Activated T-helper 17 cell treated with anti-CD3 and anti-CD28 coated beads, Interleukin-2, amount 50 U/mL, for 72 hours (primary cell): ENCODE measurements at places on chromosomes 1 and 21. TPM values are rescaled to one million over a fixed set of nuclear protein-coding genes. Genes with fewer than 3 reads are reported as not detected.

DNA sequence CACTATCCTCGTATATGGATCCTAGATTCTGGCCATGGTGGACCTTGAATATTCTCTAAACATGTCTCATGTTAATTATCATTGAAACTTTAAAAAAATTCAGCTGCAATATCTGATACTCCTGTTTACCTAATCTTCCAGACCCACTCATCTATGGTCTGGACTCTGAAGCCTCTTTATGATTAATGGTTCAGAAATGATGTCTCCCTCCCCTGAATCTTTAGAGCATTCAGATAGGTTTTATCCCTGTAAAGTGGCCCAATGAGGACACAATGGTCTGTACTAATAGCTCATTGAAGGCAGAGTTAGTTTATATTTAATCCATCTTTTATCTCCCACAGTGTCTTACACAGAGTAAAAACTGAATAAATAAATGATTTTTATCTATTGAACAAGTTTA lies 53.0 kb upstream of the DUSP10 start:
- peak; percentile 46 for ATAC-seq

GRCh38 chr1:39238476-39238875 lies 34.0 kb downstream of the MACF1 start:
- peak; percentile 7 for ATAC-seq

DNA sequence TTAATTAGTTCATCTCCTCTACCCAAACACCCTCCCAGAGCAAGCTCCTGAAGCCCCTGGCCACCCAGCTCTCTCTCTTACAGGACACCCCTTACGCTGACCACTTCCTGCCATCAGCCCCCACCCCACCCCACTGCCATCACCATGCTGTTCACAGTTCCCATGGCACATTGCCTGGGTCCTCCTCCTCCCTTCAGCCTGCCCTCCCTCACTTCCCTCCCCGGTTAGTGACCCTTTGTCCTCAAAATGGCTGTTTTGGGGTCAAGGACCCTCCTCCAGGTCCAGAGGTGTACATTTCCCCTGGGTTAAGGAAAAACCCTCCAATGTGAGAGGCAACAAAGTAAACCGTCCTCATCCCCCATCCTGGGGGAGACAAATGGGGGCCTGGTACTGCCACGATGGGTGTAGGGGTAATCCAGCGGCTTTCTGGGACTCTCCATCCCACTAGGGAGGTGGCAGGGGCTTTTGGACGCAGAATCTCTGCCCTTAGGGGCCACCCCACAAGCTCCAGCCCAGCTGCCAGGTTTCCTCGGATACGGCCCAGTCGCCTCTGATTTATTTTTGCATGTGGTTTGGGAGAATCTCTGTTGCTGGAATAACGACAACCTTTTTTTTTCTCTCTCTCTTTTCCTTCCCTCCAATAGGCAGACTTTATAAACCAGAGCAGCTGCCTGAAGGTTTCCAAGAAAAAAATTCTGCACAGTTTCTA lies 8.5 kb downstream of the CAMK2N1 start:
- no peak for ATAC-seq

DNA sequence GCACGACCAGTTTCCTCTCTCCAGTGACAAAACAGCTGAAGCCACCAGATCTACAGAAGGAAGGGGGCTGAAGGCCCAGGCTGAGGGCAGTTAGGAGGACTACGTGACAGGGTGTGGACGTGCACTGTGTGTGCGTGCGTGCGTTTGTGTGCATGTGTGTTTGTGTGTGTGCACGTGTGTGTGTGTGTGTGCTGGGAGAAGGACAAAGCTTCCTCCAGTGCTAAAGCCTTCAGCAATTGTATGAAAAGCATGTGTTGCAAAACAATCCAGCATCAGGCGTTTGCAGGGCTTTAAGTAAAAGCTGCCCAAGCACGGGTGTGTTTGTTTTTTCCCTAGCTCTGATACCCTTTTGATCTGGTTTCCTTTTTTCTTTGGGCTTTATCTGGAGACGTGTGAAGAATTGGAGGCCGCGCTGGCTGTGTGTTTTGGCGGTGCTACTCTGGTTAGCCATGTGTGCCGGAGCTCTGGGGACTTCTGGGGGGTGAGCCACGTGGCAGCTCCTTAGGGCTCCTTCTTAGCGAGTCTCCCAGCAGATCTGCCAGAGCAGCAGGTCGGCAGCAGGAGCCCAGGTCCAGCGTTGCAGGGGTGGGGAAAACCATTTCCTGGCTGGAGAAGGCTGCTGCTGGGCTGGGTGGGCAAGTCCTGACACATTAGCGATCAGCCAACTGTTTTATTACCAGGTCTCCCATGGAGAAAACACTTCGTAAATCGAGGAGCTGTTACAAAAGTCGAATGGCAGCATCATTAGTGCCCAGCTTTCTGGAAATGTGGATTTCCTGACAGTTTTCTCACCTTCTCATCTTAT lies 73.4 kb downstream of the UCK2 start:
- ATAC-seq, result no peak

Gene TMOD4
- 0.82 TPM for total RNA-seq

DNA sequence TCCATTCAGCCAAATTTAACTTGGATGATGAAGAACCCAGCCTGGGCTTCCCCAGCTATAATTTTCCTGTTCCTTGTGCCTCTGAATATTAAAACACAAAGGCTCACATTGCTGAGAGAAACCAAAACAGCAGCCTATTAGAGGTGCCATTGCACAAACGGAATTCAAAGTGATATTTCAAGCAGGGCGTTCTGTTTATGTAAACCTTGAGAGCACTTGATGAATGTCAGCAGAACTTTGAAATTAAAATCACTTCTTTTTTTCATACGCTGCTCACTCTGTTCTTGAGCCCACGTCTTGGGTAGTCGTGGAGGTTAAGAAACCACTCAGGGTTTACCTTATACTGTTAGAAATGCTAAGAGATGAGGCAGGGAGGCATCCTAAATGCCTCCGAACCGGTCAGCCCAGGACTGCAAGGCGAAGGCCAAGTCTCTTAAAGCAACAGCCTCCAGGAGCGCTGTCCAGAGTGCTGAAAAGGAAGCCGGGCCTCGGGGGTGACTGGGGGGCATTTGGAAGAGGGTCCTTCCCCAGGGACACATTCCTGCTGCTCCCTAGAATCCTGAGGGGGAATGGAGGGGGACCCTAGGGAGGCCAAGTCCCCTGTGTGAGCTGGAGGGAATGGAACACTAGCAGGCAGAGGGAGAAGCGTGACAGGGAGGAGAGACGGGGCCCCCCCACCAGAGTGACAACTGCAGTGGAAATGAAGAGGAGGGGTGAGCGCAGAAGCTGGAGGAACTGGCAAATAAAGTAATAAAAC lies 154.8 kb upstream of the VAMP3 start:
- no peak for ATAC-seq

DNA sequence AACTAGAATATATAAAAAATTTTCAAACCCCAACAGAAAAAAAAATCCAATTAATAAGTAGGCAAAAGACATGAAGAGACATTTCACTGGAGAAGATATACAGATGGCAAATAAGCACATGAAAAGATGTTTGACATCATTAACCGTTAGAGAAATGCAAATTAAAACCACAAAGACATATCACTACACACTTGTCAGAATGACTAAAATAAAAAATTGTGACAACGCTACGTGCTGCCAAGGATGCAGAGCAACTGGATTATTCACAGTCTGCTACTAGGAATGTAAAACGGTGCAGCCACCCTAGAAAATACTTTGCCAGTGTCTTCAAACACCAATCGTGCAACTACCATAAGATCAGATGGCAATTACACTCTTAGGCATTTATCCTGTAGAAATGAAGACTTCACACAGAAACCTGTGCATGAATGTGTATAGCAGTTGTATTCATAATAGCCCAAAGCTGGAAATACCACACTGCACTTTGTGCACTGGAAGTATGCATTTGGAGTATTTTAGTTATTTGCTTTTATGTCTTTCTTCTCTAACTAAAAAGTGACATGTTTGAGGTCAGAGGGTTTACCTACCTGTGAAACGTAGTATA lies 75.3 kb upstream of the PALMD start:
- ATAC-seq, result peak; percentile 65

DNA sequence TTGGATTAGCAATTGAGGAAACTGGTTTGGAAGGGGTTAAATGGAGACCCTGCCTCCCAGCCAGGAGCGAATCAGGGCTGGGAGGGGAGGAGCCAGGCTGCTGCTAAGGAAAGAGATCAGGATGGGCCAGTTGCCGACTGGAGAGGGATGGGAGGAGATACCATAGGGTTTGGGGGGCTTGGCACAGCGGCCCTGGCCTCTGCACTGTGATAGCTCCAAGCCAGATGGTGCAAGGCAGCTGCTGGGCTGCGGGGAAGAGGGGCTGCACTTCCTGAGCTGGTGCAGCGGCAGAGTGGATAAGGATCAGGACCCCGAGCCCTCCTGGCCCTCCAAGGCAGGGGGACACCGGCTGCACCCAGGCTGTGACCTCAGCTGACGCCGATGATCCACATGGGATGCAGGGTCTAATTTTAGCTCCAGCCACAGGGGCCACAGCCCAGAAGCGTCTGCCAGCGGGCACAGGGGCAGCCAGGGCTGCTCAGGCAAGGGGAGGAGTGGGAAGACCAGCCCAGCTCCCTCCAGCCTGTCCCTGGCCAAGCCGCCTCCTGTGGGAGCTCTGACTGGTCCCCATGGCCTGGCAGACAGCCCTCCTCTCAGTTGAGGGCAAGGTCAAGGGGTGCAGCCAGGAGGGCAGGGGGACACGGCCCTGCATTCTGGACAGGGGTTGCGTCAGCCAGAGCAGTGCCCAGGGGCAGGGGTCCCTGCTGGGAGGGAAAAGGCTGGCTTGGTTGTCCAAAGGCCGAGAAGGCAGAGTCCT lies at the start of gene EXTL1:
Gene EXTL1, plus strand, starts transcription at position 129 of the 757 bp plus-strand sequence. CDS start 872 bp downstream, outside the sequence.
- ATAC-seq, result no peak

Gene FAM72C
- total RNA-seq, result 11.7 TPM

- ATAC-seq, result no peak
These were observed 90.7 kb downstream of the GALNT2 start for GRCh38 chr1:230157420-230158390.

DNA sequence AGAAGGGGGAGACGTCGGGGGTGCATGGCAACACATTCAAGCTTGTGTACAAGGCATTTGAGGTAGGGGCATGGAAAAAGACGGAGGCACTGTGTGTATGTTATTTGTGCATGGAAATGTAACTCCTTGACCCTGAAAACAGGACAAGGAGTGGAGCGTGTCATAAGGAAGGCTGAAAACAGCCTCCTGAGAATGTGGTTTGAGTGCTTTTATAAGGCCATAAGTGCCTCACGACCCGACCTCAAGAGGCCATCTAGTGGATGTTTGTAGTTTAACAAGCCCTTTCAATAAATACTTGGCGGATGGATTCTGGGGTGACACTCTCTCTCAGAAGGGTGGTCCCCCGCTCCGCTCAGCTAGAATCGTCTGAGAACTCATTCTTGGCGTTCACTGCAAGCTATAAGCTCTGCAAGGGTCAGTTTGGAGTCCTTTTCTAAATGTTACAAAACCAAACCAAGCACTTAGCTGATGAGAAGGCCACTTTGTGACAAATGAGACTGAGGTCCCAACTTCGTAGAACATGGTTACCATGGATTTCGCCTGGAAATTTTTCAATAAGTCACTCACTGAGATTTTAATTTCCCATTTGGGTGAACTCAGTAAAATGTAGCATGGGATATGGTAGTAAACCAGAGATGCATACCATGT lies 38.8 kb upstream of the CLCA4 start:
- no peak for ATAC-seq

Gene IFNLR1
- 9.2 TPM for total RNA-seq

DNA sequence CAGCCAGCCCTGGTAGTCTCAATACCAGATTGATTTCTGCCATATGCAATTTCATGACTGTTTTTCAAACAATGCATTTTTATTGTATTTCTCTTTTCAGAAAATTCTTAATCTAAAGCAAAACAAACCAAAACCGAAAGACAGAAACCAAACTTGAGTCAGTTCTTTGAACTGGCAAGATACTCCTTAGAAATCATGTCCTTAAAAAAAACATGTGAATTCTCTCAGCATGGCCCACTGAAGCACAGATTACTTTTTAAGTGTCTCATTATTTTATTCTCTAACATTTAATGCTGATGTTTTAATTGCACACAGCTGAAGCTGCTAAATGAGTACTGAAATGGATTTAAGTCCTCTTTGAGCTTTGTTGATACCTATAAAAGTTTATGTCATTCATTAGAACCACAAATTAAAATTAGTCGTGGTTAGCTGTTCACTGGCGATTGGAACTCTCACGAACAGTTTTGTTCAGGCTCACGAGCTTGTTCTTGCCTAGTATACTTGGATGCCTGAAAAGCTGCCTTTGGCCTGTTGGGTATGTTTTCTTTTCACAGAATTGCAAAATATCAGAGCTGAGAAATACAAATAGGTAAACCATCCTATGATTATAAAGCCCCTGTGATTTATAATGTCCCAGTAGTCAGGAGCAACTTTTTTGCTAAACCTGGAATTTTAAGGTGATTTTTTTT lies 87.5 kb downstream of the CAMTA1 start:
- ATAC-seq, result no peak

Gene RIMKLA
- total RNA-seq, result 16.3 TPM

DNA sequence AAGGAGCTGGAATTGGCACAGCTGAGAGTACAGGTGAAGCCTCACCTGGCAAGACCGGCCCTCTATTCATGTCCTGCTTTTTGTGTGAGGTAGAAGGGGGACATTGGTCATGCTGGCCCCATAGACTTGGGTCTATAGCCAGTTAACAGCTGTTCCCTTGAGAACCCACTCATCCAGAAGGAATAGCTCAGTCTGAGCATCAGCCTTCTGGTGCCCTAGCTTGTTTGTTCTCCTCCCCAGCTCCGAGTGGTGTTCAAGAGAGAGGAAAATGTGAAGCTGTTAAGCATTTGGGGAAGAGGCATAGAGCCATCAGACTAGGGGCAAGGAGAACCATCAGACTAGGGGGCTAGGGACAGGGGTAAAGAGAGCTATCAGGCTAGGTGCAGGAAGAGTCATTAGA lies 290.9 kb downstream of the SIPA1L2 start:
- no peak for ATAC-seq

DNA sequence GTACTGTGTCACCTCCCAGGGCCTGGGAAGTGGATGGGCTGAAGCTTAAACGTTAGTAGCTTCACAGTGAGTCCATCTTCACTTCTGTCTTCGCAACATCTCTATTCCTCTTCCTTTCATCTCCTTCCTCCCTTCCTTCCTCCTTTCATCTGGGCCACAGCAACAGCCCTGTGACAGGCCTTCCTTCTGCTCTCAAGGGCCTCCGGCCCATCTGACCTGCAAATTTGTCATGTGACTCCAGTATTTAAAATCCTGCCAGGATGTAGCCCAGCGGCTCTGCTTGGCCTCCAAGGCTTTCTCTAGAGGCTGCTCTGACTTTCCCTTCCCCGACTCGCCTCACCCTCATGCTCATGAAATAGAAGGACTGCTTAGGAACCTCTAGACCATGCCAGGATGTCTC lies 10.9 kb upstream of the BATF3 start:
- no peak for ATAC-seq

GRCh38 chr1:170768929-170769328 lies 105.0 kb downstream of the PRRX1 start:
- no peak for ATAC-seq

DNA sequence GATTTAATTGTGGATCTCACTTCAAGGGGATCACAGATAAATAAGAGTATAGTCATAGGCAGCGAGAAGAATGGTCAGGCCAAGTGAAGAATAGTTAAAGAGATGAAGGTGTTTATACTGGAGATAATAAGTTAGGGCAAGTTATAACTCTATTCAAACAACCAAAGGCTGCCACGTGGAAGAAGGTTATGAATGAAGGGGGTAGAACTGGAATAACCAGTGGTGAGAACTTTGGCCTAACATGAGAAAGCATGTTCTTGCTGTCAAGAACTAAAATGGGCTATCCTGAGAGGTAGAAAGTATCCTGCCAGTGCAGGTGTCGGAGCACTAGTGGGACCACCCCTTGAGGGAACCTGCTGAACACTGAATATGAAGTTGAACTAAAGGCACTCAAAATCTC lies 49.6 kb upstream of the EDEM3 start:
- ATAC-seq, result no peak

GRCh38 chr1:212977781-212978645 lies 27.7 kb downstream of the VASH2 start:
- ATAC-seq, result peak; percentile 55
